ENCODE measurements at places on chromosomes 11 and 22.

DNA sequence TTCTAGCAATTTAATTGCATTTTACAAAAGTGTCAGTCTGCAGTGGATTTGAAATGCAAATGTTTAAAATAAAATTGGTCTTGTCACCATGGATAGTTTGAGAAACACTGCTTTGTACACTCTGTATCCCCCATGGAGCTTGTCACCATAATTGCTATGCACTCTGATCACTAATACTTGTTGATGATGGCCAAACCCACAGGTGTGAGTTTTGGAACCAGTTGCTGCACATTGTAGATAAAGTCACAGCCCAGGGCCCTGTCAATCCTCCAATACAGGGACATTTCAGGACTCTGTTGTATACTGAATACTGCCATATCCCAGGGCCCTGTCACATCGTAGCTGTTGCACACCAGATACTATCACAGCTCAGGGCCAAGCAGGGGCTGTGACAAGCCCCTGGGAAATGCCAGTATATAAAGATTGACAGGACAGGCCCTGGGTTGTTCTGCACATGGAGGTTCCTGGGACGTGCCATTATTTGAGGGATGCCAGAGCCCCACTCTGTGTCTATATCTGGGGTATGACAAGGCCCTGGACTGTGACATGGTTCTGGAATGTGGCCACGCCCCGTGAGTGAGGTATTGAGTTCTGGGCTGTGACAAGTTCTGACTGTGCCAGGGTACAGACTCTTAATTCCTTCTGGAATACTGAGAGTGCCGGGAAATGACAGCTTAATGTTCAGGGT is 27.9 kb upstream of the SMPD1 start:
- no peak for DNase-seq

- DNase-seq: no peak
Measured at GRCh38 chr11:56898856-56899255, 89.9 kb upstream of the OR5AK2 start.

DNA sequence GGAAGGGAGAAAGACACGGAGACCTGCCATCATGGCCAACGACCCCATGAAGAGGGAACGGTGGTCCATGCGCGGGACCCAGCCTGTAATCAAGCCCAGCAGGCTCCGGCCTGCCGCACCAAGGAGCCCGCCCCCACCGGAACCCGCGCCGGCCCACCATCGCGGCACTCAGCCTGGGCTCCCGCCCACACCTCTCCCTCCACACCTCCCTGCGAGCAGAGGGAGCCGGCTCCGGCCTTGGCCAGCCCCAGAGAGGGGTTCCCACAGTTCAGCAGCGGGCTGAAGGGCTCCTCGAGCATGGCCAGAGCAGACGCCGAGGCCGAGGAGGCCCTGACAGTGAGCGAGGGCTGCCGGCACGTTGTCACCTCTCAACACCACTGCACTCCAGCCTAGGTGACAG is 1302.8 kb upstream of the CNTN5 start:
- no peak for DNase-seq

DNA sequence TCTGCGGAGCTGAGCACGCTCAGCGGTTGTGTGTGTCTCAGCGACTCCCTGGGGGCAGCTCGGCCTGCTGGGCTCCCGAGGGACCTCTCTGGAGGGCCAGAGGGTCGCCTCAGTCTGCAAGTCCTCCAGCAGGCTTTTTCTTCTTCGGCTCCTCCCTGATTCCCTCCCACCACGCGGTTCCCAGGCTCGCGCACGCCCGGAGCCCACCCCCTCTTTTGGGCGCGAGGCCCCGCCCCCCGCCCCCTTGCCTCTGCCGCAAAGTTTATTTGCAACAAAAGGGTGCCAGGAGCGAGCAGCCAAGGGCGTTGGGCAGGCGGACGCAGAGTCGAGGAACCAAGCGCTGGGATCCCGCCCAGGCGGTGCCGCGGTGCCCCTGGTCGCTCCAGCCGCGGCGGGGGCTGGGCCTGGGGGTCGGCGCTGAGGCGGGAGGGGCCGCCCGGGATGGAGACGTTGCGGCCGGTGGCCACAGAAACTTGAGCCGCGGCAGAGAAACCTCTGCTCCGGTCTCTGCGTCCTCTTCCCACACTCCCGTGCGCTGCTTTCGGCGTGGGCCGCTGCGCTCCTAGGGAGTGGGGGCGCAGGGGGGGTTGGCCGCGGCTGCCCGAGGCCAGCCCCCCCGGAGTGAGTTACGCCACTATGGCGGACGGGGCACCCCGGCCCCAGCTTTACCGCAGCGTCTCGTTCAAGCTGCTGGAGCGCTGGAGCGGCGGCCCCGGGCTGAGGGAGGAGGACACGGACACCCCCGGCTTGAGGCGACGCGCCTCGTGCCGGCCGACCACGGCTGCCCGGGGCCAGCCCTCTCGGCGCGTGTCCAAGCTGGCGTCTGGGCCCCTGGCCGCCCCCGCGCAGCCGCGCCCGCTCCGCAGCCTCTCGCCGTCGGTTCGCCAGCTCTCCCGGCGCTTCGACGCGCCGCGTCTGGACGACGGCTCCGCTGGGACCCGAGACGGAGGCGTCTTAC is at the start of gene ARHGEF17:
TSS of gene ARHGEF17 (plus strand) at position 274 of the 958 bp plus-strand sequence. CDS start at position 637, 363 bp downstream.
- peak; percentile 72 for DNase-seq

DNA sequence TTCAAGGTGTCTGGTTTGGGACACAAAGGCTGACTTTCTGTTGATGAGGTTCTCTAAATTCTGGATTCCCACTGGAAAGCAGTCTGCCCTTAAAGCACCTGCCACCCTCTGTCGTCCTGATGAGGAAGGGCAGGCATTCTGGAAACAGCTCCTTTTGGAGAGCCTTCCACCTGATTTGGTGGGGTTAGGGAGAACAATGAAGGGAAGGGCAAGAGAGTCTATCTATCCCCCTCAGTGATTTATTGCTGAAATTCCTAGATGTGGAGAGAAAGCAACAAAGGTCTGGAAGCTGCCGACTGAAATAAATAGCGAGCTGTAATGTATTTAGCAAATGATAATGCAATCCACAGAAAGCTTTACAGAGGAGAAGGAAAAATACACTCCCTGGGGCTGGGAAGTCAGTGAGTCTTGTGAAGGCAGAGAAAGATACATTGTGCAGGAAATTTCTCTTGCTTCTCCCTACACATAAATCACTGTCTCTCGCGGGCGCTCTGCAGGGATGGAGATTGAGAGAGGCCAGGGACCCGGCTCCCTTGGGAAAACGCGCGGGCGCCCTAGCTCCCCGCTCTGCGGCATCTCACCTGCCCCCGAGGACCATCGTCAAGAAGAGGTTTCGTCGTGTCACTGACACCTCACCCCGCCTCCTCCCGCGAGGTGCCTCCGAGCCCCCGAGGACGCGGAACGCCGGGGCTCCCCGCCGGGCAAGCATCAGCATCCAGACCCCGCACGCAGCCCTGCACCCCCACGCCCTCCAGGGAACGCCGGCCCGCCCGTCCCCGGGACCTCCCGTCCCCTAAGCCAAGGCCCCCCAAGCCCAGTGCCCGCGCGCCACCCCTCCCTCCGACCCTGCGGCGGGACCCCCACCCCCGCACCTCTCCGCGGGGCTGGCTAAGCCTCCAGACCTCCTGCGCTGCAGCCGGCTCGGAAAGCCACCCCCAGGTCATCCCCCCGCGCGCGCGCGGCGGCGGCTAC is 673 bp downstream of the CDON start:
- DNase-seq: no peak

GRCh38 chr22:47102081-47102480 is 339.6 kb downstream of the TBC1D22A start:
- no peak for DNase-seq

- no peak for DNase-seq
Measured at GRCh38 chr11:74839971-74840370, 91.3 kb downstream of the RNF169 start.

DNA sequence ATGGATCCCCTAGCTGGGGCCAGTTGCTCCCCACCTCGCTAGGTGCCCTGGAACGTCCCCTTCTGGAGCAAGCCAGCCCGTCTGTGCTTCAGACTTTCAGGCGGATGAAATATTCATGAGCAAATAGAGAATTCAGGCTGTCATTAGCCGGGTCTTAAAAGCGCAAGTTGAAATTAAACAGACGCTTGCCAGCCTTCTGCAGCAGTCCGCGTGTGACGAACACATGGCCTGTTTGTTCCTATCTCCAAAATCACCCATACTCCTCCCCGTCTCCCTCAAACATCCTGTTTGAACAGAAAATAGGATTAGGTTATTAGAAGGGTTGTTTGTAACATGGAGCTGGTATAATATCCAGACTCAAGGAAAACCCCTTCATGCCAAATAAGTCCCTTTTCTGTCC is 38.7 kb downstream of the MYO18B start:
- DNase-seq: no peak

GRCh38 chr22:26446808-26447515 is 17.9 kb downstream of the ASPHD2 start:
- DNase-seq: no peak

DNA sequence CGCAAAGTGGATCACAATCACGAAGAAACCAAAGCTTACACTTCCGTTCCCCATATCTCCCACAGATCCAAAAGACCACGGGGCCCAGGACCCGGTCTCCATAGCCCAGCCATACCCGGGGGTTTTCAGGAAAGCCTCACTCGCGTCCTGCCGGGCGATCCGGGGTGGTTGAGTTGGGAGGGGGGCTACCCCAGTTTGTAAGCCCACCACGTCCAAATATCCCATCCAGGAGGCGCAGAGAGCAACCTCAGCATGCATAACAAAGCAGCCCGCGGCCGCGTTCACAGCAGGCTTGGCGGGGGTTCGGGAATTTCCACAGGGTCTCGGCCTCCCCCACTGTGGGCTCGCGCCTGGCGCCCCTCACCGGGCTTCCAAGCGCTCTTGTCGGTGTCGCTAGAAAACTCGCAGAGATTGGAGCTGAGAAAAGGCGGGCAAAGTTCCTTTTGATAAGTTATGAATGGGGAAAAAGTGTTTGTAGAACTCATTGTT is 9.5 kb downstream of the SDF2L1 start:
- DNase-seq: no peak

- no peak for DNase-seq
Measured at GRCh38 chr11:93529707-93530467, 13.3 kb downstream of the SMCO4 start.

DNA sequence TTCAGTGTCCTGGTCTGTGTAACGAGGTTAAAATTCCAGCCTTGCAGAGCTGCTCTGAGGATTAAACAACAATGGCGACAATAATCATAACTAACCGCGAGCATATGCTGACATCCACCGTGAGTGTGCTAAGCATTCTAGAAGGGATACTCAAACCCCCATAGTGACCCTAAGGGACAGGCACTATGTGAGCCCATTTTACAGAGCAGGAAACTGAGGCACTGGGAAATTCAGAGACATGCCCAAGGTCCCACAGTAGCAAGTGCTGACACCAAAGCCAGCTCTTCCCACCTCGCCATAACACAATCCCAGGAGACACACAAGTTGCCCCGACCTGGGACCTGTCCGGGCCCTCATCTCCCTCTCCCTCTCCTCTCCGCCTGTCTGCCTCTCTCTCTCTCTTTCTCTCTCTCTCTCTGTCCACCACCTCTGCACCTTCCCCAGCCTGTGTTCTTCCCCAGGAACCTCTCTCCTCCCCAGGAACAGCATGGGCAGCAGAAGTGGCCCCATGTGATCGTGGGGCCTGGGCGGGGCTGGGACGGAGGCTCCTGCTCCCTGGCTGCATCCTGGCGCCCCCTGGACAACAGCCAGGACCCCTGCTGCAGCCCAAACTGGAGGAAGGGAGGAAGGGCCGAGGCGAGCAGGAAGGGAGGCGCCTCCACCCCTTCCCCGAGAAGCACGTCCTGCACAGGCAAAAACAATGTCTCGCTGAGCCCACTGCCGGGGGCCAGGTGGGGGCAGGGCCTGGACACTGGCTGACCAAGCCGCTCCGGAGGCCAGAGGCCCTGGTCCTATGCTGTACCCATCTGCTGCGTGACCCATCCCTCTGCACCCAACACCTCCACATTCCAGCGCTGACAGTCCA is 14.8 kb upstream of the MFNG start:
- no peak for DNase-seq

- DNase-seq: no peak
Measured at GRCh38 chr11:38315151-38315550, 1717.1 kb upstream of the RAG2 start.

DNA sequence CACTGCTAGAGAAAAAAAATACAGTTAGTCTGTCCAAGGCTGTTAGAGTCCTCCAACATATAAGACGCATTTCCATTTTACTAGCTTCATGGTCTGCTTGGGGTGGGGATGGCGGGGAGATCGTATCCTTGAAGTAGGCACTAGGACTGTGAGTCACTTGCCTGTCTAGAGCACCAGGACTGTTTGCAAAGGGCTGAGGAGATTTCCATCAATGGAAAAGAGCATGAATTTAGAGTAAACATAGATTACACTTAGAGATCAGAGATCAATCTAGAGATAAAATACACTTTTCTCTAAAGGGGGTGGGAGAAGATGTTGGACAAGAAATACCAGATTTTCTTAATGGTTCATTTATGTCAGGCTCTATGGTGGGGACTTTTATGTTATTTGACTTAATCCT is 1.7 kb upstream of the MS4A7 start:
- no peak for DNase-seq

DNA sequence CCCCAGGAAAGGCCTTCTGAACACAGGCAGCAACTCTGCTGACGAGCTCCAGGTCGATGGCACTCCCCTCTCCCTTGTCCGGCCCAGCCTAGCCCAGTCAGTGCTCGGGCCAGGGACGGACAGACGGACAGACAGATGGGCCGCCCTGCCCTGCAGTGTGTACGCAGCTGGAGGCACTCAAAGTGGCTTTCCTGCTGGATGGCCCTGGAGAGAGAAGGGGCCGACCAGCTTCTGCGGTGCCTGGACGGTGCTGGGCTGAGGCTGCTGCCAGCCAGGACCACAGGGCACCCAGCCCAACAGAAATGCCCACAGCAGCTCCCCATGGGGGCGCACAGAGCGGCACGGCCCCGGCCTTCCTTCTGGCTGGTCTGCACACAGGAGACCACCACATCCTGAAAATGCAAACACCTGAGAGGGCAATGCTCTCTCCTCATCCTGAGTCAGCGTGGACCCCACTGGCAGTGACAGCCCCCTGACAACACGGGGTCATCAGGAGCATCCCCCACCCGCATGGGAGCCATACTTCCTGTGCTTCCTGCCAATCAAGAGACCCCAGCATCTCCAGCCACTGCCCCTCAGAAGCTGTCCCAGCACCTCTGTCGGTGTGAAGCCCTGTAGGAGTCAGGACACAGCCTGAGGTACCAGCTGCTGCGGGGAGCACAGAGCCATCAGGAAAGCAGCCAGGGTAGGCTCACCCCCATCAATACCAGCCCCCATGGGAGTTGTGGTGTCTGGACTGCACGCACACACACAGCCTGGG is 692 bp upstream of the MOB2 start:
- no peak for DNase-seq

- DNase-seq: no peak
Measured at GRCh38 chr22:41092847-41093411, 537 bp downstream of the EP300 start.
